ENCODE measurements at places on chromosomes 4 and X.

DNA sequence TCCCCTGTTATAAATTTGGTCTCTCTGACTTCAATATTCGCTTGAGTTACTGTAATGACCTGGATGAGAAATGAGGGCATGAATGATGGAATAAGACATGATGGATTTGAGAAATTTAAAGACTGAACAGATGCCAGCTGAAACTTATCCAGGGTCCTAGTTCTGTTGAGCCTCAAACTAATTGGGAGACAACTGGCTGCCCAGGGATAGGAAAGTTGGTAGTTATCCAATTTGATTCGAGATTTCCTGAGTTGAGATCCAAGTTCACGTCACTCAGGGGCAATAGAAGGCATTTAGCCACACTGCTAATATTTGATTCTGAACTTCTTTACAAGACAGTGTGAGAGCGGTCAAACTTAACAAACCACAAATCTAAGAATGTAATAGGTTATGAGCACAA lies 159.0 kb upstream of the CXCL13 start:
- no peak for DNase-seq

- no peak for DNase-seq
These were observed 19.4 kb downstream of the SORBS2 start for GRCh38 chr4:185792384-185793115.

- no peak for DNase-seq
These were observed 359.5 kb upstream of the FGF16 start for GRCh38 chrX:77087529-77088169.

DNA sequence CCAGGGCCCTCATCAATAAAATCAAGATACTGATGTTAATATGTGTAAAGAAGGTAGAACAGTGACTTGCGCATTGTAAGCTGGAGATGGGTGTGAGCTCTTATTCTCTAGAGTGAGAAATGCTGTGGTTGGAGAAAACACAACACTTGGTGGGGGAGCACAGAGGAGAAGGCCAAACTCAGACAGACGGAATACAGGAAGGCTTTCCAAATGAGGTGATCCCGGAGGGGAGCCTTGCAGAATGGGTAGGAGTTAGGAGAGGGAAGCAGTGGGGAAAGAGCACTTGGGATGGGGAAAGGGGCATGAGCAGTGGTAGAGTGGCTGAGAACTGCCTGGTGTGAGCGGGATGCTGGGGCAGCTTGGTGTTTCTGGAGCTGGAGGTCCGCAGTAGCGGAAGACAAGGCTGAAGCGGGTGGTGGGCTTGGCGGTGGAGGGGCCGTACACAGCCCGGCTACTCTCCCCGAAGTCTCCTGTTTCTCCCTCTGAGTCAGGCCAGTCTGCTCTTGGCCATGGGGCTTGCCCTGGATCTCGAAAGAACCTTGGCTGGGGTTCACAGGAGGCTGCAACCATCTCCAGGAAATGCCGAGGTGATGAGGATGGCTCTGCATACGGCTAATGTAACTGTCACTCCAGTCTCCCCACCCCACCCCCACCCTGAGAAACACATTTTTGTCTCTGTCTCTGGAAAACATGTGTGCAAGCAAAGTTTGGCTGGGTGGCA lies 11.3 kb upstream of the PLAC1 start:
- DNase-seq: no peak

- DNase-seq: no peak
These were observed 28.2 kb downstream of the ODAPH start for GRCh38 chr4:75584067-75584466.

- no peak for DNase-seq
These were observed 56.9 kb upstream of the PDGFRA start for GRCh38 chr4:54172156-54172555.

- DNase-seq: no peak
These were observed 74.9 kb downstream of the MAB21L2 start for GRCh38 chr4:150656891-150657290.

DNA sequence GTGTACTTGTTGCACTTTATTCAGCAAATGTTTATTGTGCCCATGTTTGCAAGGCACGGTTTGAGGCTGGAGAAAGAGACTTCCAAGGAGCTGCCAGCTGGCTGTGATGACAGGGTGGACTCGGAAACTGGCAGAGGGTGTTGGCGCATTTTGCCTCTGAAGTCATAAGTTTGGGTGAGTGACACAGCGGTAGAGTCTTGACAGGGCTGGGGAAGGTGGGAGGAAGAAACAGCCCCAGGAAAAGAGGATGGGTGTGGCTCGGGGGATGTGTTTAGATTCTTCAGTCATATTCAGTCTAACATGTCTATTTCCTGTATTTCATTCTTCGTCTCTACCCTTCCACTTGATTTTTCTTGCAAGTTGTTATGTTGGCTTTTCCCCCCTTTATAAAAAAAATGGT lies 77.0 kb upstream of the STOX2 start:
- DNase-seq: no peak

GRCh38 chr4:73447671-73448070 lies 11.7 kb downstream of the AFP start:
- no peak for DNase-seq

DNA sequence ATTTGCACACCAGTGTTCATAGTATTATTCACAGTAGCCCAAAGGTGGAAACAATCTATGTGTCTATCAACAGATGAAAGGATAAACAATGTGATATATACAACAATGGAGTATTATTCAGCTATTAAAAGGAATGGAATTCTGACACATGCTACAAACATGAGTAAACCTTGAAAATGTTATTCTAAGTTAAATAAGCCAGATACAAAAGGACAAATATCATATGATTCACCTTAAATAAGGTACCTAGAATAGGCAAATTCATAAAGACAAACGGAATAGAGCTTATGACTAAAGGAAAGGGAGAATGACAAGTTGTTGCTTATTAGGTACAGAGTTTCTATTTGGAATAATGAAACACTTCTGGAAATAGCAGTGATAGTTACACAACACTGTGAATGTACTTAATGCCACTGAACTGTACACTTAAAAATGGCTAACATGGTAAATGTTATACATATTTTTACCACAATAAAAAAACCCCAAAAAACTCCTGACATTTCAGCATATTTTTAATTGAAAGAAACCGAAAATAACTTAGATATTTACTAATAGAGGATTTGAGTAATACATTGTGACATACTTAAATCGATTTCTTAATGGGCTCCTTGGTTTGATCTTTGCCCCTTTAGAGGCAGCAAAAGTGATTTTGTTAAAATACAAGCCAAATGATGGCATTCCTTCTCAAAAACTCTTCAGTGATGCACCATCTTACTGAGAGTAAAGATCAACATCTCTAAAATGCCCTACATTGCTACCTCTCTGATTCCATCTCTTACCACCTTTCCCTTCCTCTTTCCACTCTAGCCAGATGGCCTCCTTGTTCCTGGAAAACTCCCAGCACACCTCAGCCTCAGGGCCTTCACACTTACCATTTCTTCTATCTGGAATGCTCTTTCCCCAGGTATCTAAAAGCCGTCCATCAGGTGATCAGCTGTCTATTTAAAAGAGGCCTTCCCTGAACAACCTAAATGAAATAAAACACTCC lies 8.6 kb upstream of the CYP2U1 start:
- no peak for DNase-seq

GRCh38 chr4:94698187-94698586 lies 59.6 kb upstream of the BMPR1B start:
- DNase-seq: no peak

- DNase-seq: no peak
These were observed 123.7 kb upstream of the NUDT6 start for GRCh38 chr4:123046096-123046495.

DNA sequence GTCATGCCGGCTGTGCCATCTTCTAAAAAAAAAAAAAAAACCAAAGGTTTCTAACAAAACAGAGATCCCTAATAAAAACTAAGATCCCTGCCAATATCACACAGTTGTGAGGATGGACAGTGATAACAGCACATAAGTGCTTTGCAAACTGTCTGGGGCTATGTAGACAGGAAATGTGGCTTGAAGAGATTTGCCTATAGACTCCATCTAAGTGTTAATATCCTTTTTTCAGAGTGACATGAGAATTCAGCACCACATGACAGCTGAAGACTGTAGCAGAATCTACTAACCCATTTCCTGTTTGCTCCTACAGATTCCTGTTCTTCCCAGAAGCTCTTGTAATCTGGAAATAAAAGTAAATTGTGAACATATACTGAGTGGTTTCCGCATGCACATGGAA lies 215.4 kb downstream of the KDR start:
- no peak for DNase-seq

DNA sequence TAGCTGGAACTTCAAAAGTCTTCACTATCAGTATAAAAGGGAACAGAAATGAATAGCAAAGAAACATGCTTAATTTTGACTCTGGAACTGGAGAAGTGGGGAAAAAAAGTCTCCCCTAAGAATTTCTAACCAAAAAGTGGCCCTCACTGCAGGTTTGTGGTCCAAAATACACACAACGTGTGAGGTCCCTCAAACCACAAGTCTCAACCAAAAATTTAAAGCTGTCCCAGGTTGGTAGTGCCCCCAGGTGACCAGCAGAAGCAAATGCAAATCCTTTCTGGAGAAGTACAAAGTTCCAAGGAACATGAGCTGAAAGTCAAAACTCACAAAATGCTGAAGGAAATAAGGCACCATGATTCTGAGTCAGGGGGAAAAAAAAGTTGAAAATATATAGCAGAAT lies 23.6 kb upstream of the VAMP7 start:
- no peak for DNase-seq

DNA sequence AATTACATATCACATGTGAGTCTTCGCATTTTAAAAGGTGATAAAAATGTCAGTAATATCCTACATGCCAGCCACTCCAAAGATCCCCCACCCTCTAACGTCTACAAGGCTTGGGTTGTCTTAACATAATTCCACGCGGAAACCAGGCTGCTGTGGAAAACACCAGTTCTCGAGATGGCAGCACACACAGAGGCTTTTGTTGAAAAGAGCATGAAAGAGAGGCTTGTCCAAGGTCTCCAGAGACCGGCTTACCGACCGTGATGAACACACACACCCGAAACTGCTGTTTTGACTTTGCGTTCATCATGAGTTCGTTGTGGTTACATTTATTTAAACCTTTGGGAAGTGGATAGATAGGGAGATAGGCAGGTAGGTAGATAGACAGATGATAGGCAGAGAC lies 87.9 kb downstream of the CRLF2 start:
- no peak for DNase-seq

- no peak for DNase-seq
These were observed 613.8 kb upstream of the TECRL start for GRCh38 chr4:65023081-65023480.

- DNase-seq: no peak
These were observed 206.6 kb downstream of the ADGRL3 start for GRCh38 chr4:61406677-61407076.

GRCh38 chrX:30995060-30995700 lies 76.7 kb downstream of the FTHL17 start:
- DNase-seq: no peak

DNA sequence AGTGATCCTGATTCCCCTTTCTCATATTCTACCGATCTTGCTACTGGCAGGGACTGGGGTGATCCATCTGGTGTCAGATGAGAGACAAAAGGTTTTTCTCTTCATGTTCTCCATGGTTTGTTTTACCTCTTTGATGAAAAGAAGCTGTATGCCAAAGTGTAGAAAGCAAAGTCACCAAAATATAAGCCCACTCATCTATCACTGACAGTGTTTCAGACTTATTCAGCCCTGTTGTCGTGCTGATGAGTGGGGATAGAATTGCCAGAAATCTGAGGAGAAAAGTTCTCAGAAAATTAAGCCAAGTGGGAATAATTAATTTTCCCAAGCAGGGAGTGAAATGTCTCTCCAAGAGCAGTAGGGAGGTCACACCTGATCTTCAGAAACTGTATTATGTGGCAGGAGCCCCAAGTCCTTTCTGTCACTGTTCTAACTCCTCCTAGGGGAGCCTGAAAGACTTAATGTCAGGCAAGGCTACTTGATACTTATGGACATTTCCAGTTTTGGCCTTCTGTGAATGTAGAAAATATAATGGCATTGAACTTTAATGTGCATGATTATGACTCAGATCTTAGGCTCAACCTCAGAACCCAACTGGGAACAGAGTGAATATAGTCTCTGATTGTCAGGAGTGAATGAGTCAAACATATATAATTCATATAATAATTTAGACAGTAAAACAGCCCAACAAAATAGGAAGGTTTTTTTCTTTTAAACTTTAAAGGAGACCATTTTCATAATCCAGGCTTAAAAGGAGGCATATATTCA lies 298.1 kb downstream of the ANKRD50 start:
- DNase-seq: no peak

DNA sequence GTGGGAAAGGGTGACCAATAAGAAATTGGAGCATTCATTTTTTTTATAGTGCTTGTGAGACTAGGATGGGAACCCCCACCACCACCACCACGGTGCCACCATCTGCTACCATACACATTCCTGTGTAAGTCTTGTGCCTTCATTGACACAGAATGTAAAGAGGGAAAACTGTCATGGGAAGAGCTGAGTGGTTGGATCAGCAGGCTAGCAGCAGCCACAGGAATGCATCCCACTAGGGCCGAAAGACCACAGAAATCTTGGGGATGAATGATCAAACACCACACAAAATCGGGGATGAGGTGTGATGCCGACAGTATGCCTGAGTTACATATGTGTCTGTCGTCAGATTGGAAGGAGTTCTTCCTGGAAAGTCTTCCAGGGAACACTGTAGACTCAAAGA lies 69.2 kb downstream of the SRPX start:
- no peak for DNase-seq

DNA sequence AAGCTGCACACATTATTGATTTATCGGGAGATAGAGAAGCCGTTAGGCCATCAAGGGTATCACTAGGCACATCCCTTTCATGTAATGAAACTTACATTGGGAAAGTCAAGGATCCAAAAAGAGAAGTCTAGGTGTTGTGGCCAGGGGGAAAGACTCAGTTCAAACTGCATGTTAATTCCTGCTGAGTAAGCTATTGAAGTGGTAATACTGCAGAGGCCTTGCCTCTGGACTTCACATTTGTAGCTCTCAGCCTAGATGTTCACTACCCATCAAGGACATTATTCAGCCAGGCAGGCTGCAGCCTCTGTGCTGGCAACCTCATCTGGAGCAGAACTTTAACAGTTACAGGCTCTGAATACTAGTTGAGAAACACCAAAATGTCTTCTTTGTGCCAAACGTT lies 2094.5 kb upstream of the AGA start:
- no peak for DNase-seq

GRCh38 chr4:101230801-101231426 lies 116.4 kb downstream of the PPP3CA start:
- DNase-seq: no peak

- no peak for DNase-seq
These were observed 906 bp downstream of the DKK2 start for GRCh38 chr4:107034996-107035818.

- DNase-seq: no peak
These were observed 88.6 kb downstream of the ZIC3 start for GRCh38 chrX:137654481-137654880.

- DNase-seq: no peak
These were observed 55.6 kb upstream of the TADA2B start for GRCh38 chr4:6987588-6987961.
